ENCODE measurements at places on chromosomes 12 and 14.

DNA sequence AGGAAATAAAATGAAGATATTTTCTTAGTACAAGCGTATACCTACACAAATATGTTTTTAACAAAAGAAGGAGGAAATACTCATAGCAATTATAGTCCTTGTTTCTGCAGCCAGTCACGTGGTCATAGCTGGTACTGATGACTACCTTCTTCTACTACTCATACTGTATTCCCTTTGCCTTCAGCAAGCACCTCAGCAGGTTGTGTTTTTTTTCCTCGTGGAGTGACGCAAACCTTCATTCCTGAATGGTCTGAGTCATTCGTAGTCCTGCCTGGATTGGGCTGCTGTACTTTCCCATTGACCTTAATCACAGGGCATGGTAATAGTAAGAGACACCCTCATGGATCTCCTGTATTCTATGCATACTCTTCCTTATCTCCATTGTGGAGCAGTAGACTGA lies 25.7 kb upstream of the SLC16A7 start:
- DNase-seq = no peak

GRCh38 chr14:78401866-78402265 lies 231.7 kb downstream of the NRXN3 start:
- no peak for DNase-seq

DNA sequence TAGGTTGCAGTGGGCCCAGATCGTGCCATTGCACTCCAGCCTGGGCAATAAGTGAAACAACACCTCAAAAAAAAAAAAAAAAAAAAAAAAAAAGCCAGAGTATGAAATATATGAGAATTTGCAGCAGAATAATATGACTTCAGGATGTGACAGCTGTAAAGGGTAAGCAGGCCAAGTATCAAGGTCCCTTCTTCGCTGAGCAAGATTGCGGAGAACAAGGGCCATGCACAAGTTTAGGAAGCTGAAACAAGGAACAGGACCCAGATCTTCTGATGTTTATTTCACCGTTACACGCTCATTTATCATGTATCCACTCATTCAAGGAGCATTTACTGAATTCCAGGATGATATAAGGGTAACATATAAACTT lies 659 bp upstream of the FOXJ2 start:
- DNase-seq = no peak

GRCh38 chr14:76305268-76305826 lies 70.6 kb upstream of the ESRRB start:
- no peak for DNase-seq

DNA sequence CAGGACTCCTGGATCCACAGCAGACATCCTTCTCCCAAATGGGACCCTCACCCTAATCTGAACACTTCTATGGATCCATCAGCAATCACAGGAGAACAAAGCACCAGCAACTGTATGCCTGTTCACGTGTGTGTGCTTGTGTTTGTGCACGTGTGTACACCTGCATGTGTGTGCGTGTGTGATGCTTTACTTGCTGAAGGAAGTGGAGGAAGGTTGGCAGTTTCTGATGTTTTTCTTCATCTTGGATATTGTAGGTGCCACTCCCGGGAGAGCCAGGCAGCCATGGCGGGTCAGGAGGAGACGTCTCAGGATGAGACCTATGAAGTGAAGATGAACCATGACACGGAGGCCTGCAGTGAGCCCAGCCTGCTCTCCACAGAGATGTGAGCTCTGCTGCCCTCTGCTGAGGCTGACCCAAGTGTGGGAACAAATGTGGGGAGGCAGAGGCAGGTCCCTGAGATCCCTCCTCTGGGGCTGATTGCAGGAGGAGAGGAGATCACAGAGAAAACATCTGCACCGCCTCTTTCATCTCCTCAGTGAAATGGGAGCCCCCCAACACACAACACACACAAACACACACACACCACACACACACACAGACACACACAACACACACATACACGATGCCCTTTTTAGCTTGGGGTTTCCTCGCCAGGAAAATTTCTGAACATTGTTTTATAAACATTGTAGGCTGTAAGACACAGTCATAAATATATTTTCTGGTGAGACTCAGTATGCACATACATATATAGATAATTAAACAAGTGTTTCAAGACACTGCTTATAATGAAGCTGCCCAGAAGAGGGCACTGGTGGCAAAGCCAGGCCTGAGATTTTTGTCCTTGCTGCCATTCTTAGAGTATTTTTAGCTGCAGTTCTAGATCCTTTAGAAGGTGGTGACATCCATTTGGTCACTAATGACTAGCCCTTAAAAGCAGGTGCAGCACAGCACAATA lies 112.2 kb upstream of the FKBP4 start:
- DNase-seq = peak; percentile 28

DNA sequence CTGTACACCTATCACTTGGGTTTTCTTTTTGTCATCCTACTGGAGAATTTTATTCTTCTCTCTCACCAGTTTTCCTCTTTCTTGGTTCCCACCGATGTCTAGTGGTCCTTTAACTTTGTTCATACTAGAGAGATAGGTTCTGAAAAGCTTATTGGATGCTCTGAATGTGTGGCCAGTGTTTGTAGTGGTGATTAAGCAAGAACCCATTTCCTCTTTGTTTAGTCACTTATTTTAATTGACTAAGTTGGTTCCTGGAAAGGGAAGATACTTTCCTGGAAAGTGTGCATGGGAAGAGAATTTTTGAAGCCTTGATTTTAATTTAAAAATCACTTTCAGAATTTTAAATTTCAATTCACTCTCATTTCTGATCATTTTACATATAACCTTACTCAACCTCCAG lies 127.2 kb downstream of the OTOGL start:
- DNase-seq = no peak

GRCh38 chr12:67541625-67541991 lies 106.9 kb upstream of the DYRK2 start:
- no peak for DNase-seq

- no peak for DNase-seq
Observed at GRCh38 chr12:76670776-76671175, 93.1 kb upstream of the ZDHHC17 start.

GRCh38 chr14:54901380-54902142 lies 1.1 kb downstream of the GCH1 start:
- no peak for DNase-seq

GRCh38 chr12:113361574-113362370 lies 3.4 kb downstream of the PLBD2 start:
- DNase-seq = no peak

- no peak for DNase-seq
Observed at GRCh38 chr14:102690509-102691286, 86.6 kb upstream of the TRAF3 start.

DNA sequence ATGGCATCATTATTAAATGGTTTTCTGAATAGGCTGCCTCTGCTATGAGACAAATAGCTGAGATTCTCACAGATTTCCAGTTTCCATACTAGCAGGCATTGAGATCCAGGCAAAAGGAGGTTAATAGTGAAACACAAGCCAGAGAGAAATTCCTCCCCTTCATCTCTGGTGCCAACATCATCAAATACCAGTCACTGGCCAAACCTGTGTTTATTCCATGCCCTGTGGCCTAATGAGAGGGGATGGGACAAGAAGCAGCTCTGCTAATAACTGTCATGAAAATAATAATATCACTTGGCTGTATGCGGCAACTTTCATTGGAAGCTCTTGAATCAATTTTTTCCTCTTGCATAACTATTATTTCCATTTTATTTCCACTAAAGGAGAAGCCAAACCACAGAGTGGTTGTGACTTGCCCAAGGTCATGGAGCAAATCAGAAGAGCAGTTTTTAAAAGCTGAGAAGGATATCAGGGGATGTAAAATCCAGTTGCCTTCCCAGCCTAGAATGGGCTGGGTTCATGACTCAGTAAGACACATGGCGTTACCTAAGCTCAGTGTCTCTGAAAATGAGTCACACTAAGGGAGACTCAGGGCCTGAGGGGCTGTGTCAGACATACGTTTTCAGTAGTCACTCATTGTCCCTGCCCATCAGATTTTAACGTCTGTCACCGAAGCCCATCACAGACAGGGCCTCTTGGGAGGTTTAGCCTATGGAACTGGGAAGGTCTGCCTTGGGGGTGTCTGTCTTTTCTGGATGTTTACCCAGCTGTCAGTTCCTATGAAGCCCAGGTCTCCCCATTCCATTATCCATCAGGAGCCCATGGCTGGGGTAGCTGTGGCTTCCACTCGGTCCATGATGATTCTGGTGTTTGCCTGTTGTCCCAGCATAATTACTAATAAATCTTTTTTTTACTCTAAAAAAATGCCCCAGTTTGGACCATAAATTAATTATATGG lies 208.8 kb upstream of the EEA1 start:
- no peak for DNase-seq

DNA sequence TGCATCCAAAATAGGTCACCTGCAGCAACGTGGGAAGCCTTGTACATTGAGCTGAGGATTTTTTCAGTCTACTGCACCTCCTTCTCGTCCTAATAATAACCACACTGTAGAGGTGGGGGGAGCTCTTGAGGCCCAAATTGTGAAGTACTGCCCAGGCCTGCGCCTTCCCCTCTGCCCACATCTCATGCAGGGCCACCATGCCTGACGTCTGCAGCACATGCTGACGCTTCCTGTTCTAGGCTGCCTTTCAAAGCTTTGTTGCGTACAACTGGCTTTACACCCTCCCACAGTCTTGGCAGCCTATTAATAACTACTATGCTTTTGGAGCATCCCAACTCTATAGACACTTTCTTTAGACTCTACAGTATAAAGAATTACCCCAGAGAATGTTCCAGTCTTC lies 26.5 kb upstream of the TTC7B start:
- DNase-seq = no peak

- no peak for DNase-seq
Observed at GRCh38 chr14:92877757-92878431, 45.1 kb upstream of the CHGA start.

- no peak for DNase-seq
Observed at GRCh38 chr14:75826599-75826998, 155.2 kb downstream of the TGFB3 start.

- DNase-seq = no peak
Observed at GRCh38 chr12:43758247-43758727, 303 bp downstream of the PUS7L start.

DNA sequence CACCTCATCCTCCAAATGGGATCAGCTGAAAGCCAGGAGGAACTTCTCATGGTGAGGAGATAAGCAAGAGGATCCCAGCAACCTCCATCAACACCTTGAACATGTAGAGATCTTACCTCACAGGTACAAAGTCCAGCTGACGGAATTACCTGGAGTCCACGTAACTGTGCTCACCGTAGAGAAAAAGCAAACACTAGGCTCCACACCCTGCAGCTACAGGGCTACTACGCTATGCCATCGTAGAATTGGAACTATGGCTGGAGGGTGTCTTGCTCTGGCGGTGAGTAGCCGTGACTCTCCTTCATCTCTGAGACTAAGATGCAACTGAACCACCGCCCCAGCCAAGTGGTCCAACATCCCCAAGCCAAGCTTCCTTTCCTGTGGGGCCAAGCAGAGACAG lies 50.5 kb downstream of the CRY1 start:
- no peak for DNase-seq

DNA sequence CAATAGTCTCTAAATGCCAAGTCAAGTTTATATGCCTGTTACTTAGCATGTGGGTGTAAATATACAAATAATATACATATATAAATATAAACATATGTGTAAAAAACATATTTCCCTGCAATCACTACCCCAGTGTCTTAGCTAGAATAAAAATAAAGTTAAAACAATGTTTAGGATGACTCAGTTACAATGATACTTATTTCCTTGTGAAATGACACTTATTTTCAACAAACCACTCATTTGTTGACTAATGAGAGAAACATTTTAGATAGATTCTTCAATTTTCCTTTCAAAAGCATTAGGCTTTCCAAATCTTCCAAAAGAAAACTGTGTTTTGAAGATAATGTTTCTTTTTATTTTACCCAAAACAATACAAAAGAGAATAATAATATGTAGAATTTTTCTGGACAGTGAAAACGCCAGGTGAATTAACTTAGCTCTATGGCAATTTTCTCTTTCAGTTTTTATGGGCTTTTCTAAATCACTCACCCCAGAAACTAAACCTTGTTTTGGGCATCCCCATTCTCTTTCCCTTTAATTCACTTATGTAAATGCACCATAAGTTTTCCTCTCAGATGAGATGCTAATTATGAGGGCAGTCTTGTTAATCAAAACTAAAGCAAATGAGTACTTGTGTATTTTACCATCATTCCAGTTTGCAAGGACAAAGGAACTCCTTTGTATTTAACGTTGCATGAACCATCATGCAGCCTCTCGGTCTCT lies 465.9 kb downstream of the BCAT1 start:
- DNase-seq = peak; percentile 15

- DNase-seq = no peak
Observed at GRCh38 chr12:38892976-38893375, 12.4 kb downstream of the CPNE8 start.

- peak; percentile 43 for DNase-seq
Observed at GRCh38 chr14:67420102-67420739, 8.3 kb upstream of the PLEK2 start.

DNA sequence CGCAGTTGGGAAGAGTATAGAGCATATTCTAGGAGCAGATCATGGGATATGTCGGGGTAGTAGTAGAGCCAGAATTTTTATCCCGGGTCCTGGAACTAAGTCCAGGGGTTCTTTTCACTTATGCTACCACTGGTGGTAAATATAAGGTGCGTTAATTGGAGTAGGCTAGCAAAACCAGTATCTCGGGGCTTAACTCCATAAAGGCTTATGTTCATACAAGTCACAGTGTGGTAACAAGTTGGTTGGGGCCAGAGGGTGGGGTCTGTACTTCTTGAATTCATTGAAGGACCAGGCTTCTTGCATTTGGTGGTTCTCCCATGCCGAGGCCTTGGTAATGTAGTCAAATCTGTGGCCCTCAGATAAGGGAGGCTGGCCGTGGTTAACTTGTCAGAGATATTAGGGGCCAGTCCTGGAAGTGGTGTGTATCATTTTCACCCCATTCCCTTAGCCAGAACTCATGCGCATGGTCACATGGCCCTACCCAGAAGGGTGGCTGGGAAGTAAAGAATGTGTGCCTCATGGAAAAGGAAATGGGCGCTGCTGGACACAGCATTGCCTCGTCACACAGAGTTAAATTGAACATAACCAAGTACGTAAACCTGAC lies 1.5 kb upstream of the ZNF641 start:
- DNase-seq = no peak

- no peak for DNase-seq
Observed at GRCh38 chr12:111406474-111407376, 1.0 kb downstream of the SH2B3 start.

DNA sequence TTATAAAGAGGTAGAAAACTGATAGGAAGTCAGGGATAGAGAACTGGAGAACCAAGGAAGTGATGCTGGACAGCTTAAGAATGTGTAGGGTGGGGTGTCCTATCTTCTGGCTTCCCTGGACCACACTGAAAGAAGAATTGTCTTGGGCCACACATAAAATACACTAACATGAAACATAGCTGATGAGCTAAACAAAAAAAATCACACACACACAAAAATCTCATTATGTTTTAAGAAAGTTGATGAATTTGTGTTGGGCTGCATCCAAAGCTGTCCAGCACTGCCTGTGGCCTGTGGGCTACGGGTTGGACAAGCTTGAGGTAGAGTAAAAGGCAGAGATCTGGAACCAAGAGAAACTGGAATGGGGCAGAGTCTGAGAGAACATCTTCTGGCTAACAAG lies 7.4 kb downstream of the GLT8D2 start:
- no peak for DNase-seq

GRCh38 chr14:40058901-40059897 lies 627.0 kb upstream of the FBXO33 start:
- no peak for DNase-seq

Data from activated CD4-positive, alpha-beta T cell treated with anti-CD3 and anti-CD28 coated beads, Interleukin-2, Interleukin-4, amounts not matched to agents 100 ng/mL and 50 ng/mL, durations not matched to agents 16 hours and 8 hours (primary cell).